ENCODE measurements at places on chromosomes 13 and 19. TPM values are rescaled to one million over a fixed set of nuclear protein-coding genes. Genes with fewer than 3 reads are reported as not detected.
A peak's percentile ranks its signal among the peaks of the same experiment; 100 is the strongest.

GRCh38 chr19:52258426-52258825 is 11.0 kb upstream of the ZNF766 start:
- no peak for DNase-seq

DNA sequence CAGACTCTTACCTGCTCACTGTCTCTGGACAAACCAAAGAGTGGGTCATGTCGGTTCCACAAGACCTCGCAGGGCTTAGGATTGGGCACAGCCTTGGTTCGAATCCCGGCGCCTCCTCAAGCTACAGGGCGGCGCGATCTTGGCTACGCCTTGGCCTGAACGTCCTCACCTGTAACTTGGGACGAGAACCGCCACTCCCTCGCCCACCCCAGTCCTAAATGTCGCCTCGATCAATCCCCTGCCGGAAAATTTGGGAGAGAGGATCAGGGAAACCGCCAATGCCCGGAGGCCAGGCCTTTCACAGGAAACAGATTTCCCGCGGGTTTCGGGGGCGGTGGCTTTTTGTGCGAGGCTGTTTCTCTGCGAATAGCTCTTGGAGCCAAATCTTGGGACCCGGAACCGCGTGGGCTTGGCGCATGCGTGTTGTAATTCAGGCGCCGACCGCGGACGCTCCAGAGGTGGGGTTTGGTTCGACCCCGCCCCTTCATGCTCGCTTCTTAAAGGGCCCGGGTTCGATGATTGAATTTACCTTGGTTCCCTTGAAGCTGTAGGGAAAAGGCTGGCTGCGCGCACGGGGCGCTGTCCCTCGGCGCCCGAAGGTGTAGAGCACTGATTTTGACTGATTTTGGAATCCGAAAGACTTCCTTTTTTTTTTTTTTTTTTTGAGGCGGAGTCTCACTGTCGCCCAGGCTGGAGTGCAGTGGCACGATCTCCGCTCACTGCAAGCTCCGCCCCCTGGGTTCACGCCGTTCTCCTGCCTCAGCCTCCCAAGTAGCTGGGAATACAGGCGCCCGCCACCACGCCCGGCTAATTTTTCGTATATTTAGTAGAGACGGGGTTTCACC is at the start of gene NR2C2AP:
TSS of gene NR2C2AP (minus strand) at position 403 of the 845 bp plus-strand sequence. CDS start at position 49, 354 bp downstream.
- DNase-seq, result peak; percentile 95

GRCh38 chr19:54609356-54609791 is 15.9 kb downstream of the LILRA1 start:
- peak; percentile 83 for DNase-seq

GRCh38 chr19:42421101-42421500 is 6.1 kb downstream of the LIPE start:
- no peak for DNase-seq

- no peak for DNase-seq
Observed at GRCh38 chr19:43467730-43468129, 2.3 kb upstream of the LYPD3 start.

DNA sequence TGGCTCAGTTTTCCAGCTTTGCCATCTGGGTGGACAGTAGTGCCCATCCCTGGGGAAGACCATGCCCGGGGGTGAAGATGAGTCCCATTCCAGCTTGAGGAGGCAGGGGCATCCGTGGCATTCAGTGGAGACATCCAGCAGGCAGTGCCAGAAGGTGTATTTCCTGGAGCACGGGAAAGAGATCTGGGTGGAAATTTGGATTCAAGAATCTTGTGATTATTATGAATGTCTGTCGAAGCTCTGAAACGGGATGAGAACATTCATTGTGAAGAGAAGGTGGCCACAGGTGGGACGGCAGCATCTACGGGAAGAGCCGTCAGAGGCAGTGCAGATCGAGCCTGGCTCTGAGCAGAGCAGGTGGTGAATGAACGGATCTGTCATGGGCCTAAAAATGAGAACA is 167.3 kb upstream of the RNF113B start:
- DNase-seq, result peak; percentile 53

DNA sequence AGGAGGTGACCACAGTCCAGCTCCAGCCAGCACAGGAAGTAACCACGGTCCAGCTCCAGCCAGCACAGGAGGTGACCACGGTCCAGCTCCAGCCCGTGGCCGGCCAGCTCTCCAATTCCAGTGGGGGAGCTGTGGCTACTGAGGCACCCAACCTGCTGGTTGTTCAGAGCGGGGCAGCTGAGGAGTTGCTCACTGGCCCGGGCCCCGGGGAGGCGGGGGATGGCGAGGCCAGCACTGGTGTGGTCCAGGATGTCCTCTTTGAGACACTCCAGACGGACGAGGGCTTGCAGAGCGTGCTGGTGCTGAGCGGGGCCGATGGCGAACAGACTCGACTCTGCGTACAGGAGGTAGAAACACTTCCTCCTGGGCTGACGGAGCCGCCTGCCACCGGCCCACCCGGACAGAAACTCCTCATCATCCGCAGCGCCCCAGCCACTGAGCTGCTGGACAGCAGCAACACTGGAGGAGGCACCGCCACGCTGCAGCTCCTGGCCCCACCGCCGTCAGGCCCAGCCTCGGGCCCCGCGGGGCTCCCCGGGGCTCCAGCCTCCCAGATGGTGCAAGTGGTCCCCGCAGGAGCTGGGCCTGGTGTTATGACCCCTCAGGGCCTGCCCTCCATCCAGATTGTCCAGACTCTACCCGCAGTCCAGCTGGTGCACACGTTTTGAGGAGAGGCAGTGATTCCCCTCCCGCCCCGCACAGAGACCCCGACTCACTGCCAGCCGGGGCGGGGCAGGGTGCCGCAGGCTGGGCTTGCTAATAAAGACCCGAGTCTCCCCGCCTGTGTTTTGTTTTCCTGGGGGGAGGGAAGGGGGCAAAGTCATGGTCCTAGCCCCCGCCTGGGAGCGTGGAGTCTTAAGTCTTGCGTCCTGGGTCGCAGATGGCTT is 1.0 kb upstream of the NAT14 start:
- no peak for DNase-seq

DNA sequence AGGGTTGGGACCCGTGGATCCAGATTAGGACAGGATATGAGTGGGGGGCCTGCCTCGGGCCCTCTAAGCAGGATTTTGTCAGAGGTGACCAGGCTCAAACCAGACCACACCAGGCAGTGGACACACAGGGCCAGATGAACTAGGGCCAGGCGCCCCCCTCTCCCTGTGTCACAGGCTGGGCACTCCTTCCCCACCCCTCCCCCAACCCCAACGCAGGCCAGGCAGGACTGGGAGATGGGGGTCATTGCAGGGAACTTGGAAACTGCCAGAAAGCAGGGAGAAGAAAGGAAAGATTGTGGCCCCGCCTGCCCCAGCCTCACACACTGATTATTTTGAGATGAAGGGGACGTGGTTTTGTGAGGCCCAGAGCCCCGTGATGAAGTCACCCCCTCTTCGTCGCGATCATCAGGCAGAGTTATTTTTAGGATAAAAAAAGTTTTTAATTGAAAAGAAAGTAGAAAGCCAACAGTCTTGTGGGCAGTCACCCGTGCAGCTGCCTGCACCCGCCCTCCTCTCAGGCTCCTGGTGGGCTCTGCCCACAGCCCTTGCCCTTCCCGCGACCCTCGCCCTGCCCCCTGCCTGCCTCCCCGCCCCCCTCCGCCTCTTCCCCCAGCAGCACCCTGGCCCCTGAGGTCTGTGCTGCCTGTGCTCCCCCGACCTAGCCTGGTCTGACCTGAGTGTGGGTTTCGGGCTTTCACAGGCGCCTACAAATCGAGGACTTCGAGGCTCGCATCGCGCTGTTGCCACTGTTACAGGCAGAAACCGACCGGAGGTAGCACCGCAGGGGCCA is 1.9 kb upstream of the YJEFN3 start:
- DNase-seq, result no peak

- no peak for DNase-seq
Observed at GRCh38 chr13:69077267-69077666, 1030.4 kb upstream of the ATXN8OS start.

DNA sequence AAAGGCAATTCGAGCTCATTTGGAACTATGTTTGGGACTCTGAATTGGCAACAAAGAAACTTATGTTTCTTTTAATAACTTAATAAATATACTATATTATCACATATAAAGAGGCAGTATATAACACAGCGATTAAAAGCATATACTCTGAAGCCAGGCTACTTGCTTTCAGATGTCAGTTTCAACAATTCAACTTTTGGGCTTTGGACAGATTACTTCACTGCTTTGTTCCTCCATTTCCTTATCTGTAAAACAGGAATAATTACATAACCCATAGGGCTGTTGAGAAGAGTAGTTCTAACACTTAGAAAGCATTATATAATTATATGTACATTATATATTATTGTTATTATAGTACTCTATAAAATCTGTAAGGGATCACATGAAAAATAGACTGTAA is 107.2 kb downstream of the EDNRB start:
- DNase-seq, result no peak

- no peak for DNase-seq
Observed at GRCh38 chr19:35125749-35126623, 8.9 kb downstream of the LGI4 start.

- peak; percentile 71 for DNase-seq
Observed at GRCh38 chr13:111664696-111665095, 344.3 kb downstream of the TEX29 start.

GRCh38 chr13:24185591-24186232 is 25.2 kb downstream of the SPATA13 start:
- no peak for DNase-seq

DNA sequence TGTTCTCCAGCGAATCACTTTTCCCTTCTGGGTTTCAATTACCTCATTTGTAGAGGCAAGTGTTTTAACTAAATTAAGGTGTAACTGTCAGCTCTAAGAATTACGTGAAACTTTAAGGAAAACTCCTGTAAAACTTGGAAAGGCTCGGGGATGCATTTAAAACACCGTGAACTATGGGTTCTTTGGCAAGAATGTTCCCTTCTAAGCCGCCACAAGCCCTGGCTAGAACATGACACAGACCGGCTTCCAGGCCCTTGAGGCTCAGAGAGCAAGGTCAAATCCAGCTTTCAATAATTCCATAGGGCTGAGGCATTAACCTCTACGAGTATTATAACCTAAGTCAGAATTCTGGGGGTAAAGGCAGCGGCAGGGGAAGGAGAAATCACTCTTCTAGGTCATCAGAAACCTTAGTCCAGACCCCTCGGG is 685 bp downstream of the VWA8 start:
- no peak for DNase-seq

- peak; percentile 90 for DNase-seq
Observed at GRCh38 chr19:47697863-47698609, 15.2 kb upstream of the EHD2 start.

- no peak for DNase-seq
Observed at GRCh38 chr19:33449799-33450198, 71.8 kb downstream of the PEPD start.

DNA sequence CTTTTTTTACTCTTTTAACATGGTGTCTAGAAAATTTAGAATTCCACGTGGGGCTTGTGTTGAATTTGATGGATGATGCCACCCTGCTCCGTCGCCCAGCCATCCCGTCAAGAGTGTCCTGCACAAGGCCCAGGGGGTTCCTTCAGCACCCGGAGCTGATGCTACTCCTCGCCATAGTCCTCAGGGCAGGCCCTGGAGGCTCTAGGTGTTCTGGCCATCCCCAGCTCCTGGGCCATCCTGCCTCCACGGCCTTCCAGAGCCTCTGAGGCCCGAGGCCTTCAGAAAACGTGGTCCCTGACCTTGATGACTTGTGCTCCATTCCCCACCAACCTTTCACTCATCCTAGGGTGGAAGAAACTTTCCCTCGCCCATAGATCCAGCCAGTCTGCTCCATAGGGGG is 3.3 kb downstream of the AKT1S1 start:
- DNase-seq, result no peak

- no peak for DNase-seq
Observed at GRCh38 chr13:53921473-53921872, 892.9 kb downstream of the OLFM4 start.

DNA sequence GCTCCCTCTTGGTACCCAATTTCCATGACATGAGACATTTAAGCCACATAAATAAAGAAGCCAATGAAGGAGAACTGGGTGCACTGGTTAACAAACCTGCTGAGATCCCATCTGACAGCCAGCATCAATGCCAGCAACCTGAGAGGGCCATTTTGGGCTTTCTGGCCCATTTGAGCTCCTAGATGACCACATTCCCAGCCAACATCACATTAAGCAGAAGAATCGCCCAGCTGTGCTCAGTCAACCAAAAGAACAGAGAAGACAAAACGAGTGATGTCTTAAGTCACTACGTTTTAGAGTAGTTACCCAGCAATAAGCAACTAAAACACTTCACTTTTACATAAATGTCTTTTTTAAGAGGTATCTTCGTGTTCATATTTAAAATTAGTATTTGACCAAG is 21.9 kb downstream of the LCP1 start:
- DNase-seq, result no peak

IQCN gene
- 6.9 TPM for total RNA-seq

ELL gene
- total RNA-seq, result 18.3 TPM

URAD gene
- total RNA-seq, result not detected

DKKL1 gene
- total RNA-seq, result 4.4 TPM

PCDH17 gene
- total RNA-seq, result 0.62 TPM

KCNRG gene
- 0.21 TPM for total RNA-seq

RXFP2 gene
- total RNA-seq, result not detected

LMTK3 gene
- total RNA-seq, result 0.39 TPM

Data from osteocyte (in vitro differentiated cells).